Suprapubic skin (tissue), 4 donors: ENCODE measurements at places on chromosomes 7 and 10.
A peak's percentile ranks its signal among the peaks of the same experiment; 100 is the strongest.

DNA sequence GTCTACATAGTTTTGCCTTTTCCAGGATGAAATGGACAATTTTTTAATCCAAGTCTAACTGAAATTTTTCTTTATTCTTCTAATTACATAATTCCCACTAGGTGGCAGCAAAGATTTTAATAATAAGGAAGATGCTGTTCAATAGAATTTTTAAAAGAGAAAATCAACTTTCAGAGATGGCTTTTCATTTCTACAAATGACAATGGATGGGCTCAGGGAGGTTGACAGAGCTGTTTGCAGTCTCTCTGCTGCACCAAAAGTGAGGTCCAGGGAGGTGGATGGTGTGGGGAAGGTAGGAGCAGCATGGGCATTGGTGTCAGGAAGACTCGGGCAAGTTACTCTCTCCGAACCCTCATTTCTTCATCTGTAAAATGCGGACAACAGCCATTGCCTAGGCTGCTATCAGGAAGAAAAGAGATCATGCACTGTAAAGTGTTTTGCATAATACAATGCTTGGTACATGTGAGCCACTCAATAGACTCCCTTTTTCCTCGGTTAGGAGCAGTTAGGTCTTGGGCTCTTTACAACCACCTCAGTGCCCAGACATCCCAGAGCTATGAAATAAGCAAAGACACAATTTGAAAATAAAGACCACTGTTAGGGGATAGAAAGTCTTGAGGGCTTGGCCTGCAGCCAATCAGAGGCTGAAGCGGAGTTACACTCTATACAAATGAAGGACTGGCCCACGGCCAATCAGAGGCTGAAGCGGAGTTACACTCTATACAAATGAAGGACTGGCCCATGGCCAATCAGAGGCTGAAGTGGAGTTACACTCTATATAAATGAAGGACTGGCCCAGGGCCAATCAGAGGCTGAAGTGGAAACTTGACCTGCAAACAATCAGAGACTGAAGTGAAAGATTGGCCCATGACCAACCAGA lies 107.1 kb downstream of the ABLIM1 start:
- peaks cover 33% of the 10 kb centered on the region for H3K4me1 ChIP-seq
- DNase-seq = no peak

DNA sequence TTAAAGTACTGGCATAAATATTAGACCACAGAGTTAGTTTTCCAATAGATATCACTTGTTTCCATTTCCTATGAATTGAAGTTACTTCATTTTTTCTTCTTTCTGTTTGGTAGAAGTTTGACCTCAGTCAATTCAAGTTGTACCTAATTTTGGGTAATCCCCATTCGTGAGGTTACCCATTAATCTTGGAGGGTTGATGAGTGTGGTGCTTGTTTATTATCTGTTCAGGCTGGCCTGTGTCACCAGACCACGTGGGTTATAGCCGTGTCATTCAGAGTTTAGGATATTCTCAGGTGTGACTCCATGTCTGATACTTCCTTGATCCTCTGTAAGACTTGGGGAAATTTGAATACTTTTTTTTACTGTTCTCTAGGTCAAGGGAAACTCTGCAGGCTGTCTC lies 133.9 kb upstream of the TPK1 start:
- H3K27ac ChIP-seq = no peak overlapping the region
- no peak for DNase-seq
- H3K27me3 ChIP-seq = no peaks in the 10 kb centered on the region
- H3K36me3 ChIP-seq = no peaks in the 10 kb centered on the region
- H3K4me3 ChIP-seq = no peak overlapping the region
- H3K4me1 ChIP-seq = no peaks in the 10 kb centered on the region

- DNase-seq = no peak
- no peak overlapping the region for H3K27ac ChIP-seq
- H3K27me3 ChIP-seq = peaks cover 3% of the 10 kb centered on the region
Measured at GRCh38 chr10:48234787-48235186, 39.7 kb downstream of the FRMPD2 start.

- H3K36me3 ChIP-seq = no peaks in the 10 kb centered on the region
- H3K27ac ChIP-seq = no peak overlapping the region
- H3K27me3 ChIP-seq = no peaks in the 10 kb centered on the region
- no peak overlapping the region for H3K4me3 ChIP-seq
- H3K4me1 ChIP-seq = no peaks in the 10 kb centered on the region
- no peak for DNase-seq
Measured at GRCh38 chr10:76686201-76686600, 951.4 kb downstream of the KCNMA1 start.

DNA sequence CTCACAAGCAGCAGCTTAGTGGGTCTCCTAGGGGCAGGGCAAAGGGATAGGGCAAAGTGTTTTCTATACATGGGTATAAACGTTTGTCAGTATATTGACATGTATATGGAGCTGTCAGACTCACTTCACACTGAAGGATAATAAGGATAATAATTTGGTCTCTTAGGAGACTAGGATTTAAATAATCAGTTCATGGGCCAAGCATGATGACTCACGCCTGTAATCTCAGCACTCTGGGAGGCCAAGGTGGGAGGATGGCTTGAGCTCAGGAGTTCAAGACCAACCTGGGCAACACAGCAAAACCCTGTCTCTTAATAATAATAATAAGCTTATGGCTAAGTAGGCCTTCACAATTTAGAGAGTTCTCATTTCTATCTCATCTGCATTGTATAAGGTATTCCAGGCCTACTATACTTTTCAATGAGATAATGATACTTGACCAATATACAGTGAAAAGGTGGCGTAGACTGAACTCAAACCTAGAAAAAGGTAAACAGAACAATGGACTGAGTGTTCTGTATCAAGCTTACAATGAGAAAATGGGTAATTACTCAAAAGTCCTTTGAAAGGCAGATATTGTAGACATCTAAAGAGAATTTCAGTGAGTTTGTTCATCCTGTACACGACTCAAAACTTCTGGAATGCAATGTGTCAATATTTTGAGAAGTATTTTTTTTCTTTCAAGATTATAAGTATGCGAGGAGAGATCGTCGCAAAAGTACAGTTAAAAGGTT lies 7.0 kb downstream of the GSAP start:
- H3K27ac ChIP-seq = no peak overlapping the region
- no peak overlapping the region for H3K4me3 ChIP-seq
- H3K36me3 ChIP-seq = no peaks in the 10 kb centered on the region
- no peaks in the 10 kb centered on the region for H3K27me3 ChIP-seq
- H3K4me1 ChIP-seq = peaks cover under 1% of the 10 kb centered on the region

DNA sequence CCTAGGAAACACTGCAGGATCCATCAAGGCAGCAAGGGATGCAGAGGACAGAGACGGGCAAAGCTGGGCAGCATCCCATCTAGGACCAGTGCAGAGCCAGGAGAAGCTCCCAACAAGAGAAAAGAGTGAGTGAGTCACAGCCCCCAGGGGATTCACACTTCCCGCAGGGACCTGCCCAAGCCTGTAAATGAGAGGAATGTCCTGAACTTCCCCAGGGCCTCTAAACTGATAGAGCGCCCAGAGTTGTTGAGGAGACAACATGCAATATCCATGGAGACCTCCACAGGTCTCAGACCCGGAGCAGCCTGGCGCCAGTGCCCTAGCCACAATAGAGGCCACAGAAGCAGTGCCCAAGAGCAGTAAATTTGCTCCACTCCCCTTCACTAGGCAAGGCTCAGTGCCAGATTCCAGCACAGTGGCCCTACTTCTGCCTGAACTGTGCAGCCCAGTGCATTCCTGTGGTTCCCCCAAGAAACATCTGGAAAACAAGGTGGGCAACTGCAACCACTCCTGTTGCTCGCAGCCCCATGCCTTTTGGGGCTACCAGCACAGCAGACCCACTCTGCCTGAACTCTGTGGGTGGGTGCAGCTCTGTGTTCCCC lies 567.5 kb downstream of the POM121L12 start:
- no peaks in the 10 kb centered on the region for H3K36me3 ChIP-seq
- H3K27ac ChIP-seq = peak overlapping the region; percentile 27
- H3K4me1 ChIP-seq = peaks cover 11% of the 10 kb centered on the region
